Fibroblast of mammary gland (primary cell): ENCODE measurements at places on chromosomes 7 and 10.

- DNase-seq = no peak
These were observed 10.9 kb downstream of the UMAD1 start for GRCh38 chr7:7651479-7651878.

- DNase-seq = no peak
These were observed 399.3 kb upstream of the PODXL start for GRCh38 chr7:131955679-131956078.

DNA sequence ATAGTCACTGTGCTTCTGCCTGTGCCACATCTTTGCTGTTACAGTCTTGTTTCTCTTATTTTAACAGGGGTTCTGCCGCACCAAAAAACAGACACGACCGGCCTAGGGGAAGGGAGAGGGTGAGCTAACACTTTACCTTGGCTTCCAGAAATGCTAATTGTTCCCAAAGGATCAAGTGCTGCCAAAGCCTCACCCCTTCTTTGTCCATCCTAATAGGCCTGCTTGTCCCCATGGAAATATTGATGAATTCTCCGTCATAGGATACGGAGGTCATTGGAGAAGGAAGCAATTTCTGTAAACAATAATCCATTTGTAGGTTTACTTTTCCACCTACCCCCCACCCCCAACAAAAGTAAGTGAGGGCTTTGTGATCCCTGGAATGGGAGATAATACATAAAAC is 567.3 kb downstream of the KCNMA1 start:
- DNase-seq = no peak

- DNase-seq = no peak
These were observed 187.4 kb downstream of the MGMT start for GRCh38 chr10:129654461-129654860.

DNA sequence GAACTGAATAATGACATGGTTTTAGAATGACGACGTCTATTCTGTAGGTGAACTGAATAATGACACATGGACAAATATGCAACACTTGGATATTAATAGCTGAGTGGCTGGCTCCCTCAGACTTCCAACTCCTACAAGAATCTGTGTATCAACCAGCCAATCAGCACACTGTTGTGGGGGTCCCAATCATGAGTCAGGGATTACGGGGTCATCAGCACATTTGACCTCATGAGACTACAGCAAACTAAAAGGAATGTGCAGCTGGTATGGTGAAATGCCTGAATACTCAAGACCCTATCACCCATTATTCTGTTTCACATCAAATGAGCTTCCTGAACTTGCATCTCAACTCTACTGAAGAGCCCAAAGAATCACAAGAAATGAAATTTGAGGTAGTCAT is 192.5 kb downstream of the ANK3 start:
- peak; percentile 34 for DNase-seq

DNA sequence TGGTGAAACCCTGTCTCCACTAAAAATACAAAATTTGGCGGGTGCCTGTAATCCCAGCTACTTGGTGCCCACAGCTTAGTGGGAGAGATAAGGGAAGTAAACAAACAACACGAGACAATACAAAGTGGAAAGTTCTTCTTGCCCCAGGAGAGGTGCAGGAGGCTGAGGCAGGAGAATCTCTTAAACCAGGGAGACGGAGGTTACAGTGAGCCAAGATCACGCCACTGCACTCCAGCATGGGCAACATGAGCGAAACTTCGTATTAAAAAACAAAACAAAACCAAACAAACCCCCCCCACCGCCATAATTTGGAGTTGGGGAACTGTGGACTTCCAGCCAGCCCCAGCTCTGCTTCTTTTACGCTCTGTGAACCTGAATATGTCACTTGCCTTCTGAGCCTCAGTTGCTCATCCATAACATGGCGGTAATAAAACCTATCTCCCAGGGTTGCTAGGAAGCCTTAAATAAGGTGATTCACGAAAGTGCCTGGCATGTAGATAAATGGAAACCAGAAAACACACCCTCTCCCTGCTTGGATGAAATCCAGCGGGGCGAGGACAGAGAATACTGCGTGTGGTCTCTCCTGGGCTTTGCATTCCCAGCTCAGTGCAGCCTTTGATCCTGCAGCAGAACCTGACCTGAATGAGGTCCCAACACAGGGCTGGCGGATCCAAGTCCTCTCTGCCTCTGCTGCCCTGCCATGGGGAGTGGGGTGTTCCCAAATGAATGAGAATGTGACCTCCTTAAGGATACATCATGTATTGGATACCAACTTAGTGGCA is 10.2 kb downstream of the MLXIPL start:
- no peak for DNase-seq

GRCh38 chr10:3623746-3624145 is 161.3 kb downstream of the KLF6 start:
- peak; percentile 14 for DNase-seq

GRCh38 chr10:116287906-116288501 is 15.0 kb upstream of the GFRA1 start:
- DNase-seq = peak; percentile 50

- DNase-seq = no peak
These were observed 7.4 kb downstream of the AVL9 start for GRCh38 chr7:32502728-32503127.

DNA sequence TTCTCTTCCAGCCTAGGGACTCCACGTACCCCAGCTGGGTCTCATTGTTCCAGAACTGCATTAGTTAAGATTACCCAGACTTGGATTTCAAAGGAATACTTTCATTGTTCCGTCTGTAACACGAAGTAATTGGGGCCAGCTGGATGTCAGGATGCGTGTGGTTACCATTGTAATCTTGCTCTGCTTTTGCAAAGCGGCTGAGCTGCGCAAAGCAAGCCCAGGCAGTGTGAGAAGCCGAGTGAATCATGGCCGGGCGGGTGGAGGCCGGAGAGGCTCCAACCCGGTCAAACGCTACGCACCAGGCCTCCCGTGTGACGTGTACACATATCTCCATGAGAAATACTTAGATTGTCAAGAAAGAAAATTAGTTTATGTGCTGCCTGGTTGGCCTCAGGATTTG is 21.0 kb downstream of the LRRC17 start:
- DNase-seq = peak; percentile 99

GRCh38 chr10:13184730-13185514 is 23.6 kb downstream of the MCM10 start:
- DNase-seq = no peak

GRCh38 chr7:111098011-111098925 is 7.3 kb downstream of the LRRN3 start:
- DNase-seq = peak; percentile 49

DNA sequence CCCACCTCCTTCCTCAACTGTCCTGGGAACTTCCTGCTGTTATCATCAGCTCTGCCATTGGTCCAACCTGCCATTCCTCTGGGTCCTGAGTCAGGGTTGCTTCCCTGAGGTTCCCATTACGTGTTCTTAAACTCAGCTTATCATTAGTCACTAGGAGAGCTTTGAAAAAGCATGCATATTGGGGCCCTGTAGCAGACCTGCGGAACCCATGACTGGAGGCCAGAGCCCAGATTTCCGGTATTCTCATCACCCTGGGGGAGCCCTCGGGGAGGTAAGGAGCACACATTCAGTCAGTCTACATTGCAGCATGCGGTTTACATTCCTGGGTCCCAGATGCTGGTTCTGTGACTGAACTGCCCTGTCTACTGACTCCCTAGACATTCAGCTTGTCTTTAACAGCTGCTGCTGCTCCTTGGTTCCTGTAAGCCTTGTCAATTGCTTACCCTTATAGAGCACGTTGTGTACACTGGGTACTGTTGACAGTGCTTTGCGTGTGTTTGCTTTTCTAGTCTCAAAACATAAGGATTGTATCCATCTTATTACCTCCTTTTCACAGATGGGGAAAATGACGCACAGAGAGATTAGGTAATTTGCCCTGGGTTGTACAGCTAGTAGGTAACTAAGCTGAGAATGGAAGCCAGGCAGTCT is 12.8 kb downstream of the CDHR3 start:
- DNase-seq = no peak

DNA sequence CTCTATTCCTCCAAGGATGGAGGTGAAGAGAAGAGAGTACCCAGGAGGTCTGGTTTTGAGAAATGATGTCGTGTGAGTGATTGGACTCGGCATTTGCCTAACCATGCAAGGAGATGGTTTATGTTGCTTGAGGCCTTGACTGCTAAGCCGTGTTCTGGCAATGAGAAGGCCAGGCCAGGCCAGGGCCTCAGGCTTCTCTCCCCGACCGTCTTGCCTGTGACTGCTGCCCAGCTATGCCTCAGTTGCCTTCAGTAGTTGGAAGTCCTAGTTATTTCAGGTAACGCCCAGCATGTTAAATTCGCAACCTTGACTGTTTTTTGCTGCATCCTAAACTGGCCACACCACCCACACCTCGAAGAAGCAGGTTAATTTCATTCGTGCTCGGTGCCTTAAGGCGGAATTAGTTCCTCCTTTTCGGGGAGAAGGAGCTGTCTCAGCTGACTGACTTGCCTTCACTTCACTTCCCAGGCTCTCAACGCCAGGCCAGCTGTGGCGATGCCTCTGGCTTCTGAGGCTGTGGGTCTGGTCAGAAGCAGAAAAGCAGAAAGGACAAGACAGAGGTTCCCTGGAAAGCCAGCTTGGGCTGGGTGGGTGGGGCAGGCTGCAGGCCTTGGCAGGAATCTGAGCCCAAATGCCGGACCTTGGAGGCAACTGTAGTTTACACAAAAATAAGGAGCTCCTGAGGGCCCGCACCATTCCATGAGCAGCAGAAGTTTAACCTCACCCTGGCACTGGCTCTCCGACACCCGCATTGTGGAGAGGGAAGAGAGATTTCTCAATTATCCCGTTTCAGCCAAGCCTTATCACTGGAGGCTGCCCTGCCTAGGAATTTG is 61.9 kb upstream of the SAMD8 start:
- DNase-seq = no peak

DNA sequence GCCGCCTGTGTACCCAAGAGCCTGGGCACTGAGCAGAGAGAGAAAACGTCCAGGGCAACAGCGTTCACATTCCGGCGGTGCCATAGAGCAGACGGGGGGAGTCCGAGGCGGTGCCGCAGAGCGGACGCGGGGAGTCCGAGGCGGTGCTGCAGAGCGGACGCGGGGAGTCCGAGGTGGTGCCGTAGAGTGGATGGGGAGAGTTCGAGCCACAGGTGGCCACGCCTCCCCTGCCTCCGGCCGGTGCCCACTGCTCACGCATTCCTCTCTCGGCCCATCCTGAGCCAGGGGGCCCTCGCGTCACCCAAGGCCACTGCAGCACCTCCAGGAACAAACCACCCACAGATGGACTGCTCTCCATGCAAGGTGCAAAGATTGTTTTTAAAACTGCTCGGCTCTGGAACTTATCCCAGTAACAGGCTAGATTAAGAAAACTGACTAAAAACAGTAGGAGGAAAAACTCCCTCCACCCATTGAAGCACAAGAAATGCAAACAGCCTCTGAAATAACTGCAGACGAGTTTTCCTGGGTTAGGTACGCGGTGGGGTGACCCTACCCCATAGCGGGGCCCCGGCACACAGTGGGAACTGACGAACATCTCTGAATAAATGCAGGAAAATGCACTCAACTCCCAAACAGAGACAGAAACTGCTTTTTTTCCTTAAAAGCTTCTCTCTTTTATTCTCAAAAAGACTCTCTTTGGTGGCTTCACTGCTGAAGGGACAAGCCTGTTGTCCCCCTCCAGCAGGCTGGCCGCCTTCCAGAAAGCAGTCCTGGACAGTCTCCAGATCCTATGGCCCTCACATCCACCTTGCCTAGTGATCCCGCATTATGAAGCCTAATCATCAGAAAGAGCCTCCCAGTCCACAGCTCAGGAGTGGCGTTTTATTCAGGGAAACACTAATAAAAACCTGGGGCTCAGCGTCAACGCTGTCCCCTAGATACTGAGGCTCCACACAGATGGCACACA is 55.9 kb downstream of the DIP2C start:
- no peak for DNase-seq

GRCh38 chr7:129238546-129238945 is 13.7 kb downstream of the AHCYL2 start:
- no peak for DNase-seq

DNA sequence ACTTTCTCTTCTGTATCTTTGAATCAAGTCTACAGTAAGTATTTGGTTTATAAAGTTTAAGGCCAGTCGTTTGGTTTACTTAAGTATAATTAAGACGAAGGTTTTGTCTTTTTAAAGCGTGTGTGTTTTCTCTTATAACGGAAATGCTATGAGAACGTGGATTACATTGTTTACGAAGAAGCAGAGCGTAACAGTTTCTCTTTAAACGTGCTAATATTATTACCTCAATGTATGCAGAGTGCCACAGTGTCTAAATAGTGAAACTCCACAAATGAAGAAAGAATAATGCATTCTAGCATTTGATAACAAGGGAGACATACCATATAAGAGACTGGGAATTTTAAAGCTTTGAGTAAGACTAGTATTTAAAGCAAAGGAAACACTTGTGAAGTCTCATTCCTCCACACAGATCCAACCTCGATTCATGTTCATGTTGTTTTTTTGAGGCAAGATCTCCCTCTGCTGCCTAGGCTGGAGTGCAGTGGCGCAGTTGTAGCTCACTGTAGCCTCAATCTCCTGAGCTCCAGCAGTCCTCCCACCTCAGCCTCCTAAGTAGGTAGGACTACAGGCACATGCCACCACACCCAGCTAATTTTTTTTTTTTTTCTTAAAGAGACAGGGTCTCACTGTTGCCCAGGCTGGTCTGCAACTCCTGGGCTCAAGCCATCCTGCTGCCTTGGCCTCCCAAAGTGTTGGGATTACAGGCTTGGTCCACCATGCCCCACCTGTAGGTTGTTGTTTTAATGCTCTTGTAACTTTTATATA is 75.1 kb downstream of the ANKRD61 start:
- DNase-seq = peak; percentile 60

GRCh38 chr10:93854975-93855374 is 38.8 kb upstream of the SLC35G1 start:
- no peak for DNase-seq

GRCh38 chr10:94224656-94225055 is 138.1 kb downstream of the NOC3L start:
- peak; percentile 81 for DNase-seq

GRCh38 chr10:22655312-22655981 is 58.9 kb downstream of the PIP4K2A start:
- DNase-seq = peak; percentile 88

DNA sequence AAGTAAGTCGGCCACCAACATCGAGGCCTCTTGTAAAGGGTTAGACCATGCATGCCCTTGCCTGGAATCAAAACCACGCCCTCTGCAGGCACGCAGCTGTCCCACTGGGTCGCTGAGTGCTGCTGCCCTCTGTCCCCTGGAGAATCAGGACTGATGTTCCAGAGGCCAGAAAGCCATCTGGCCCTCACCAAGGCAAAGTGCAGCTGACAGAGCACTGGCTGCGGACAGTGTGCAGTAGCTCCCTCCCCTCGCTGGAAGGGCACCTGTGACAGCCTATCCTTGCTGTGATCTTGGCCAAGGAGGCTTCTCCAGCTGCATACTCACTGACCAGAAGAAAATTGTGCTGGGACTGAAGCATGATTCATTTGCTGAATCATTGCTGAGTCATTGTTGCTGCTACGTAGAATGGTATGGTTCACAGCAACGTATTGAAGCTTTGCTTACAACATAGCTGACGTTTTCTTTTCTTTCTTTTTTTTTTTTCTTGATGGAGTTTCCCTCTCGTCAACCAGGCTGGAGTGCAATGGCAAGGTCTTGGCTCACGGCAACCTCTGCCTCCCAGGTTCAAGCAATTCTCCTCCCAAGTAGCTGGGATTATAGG is 30.4 kb downstream of the DDC start:
- DNase-seq = peak; percentile 100

- DNase-seq = peak; percentile 58
These were observed 172.6 kb downstream of the FAM107B start for GRCh38 chr10:14601872-14602725.

- DNase-seq = no peak
These were observed 103.0 kb upstream of the KIF5B start for GRCh38 chr10:32159264-32159663.
